HCEC 1CT (cell line): ENCODE measurements at places on chromosomes 7 and 10.

DNA sequence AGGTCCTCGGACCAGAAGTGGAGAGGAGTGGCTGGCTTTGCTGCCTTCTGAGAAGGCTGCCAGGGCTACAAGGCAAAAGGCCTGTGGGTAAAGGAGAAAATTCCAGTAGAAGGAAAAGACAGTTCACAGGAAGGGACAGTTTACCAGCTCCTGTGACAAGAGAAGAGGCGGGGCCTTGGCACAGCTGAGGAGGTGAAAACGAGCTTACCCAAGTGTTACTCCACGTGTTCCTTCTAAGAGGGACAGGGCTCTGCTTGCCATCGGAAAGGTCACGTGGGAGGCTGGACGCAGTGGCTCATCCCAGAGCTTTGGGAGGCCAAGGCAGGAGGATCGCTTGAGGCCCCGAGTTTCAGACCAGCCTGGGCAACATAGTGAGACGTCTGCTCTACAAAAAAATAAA lies 129.4 kb upstream of the ZNF746 start:
- DNase-seq: no peak

DNA sequence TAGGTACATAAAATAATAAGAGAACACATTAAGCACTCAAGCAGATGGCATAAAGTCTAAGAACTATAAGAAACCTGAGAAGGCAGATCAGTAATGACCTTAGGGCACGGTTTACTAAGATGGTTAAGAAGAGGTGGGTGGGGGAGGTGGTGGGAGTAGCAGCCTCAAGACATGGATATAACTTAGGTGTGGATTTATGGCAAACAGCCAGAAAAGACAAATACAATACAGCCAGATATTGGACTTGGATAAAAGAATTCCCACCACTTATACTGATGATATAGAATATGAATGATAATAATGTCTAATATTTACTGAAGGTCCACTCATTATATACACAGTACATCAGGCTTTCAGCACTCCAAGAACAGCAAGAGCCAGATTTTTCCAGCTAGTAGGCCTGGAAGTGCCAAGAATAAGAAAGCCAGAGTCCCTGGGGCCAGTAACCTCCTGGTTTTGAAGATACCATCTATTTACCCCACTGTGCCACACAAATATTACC lies 11.9 kb downstream of the DPY19L1 start:
- DNase-seq: no peak

DNA sequence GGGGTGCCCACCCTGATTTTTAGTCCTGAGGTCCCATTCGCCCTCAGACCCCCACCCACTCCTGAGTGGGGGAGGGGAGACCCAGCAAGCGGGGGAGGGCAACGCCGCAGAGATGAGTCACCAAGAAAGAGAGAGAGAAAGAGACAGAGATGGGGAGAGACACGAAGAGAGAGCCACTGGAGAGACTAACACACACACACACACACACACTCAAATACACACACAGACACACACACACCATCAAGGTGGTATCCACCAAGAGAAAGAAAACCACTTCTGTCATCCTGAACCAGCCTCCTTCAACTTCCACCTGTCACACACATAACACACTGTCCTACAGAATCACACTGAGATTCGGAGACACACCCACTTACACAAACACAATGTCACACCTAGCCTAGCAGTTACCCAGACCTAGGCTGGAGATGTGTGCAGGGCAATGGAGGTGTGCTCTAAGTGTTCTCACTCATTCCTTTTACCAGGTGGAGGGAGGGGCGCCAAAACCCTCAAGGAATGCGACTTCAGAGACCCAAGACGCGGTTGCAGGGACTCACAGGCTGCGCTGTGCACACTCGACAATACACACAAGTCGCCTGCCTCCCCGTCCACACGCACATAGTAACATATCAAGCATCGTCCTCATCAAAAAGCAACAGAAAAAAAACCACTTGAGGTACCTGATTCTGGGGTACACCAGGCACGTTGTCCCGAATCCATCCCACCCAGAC lies 3.9 kb upstream of the VGF start:
- no peak for DNase-seq

DNA sequence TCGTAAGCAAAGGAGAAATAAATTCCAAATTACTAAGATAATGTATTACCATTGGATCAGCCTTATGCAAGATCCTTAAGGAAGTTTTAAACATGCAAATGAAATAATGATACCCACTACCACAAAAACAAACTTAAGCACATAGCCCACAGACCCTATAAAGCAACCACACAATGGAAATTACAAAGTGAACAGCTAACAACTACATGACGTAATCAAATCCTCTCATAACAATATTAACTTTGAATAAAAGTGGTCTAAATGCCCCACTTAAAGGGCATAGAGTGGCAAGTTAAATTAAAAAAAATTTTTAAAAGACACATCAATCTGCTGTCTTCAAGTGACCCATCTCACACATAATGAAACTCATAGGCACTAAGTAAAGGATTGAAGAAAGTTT lies 397.3 kb upstream of the SEMA3A start:
- no peak for DNase-seq

- DNase-seq: peak; percentile 37
These were observed 732 bp downstream of the FAM53B start for GRCh38 chr10:124743191-124744101.

DNA sequence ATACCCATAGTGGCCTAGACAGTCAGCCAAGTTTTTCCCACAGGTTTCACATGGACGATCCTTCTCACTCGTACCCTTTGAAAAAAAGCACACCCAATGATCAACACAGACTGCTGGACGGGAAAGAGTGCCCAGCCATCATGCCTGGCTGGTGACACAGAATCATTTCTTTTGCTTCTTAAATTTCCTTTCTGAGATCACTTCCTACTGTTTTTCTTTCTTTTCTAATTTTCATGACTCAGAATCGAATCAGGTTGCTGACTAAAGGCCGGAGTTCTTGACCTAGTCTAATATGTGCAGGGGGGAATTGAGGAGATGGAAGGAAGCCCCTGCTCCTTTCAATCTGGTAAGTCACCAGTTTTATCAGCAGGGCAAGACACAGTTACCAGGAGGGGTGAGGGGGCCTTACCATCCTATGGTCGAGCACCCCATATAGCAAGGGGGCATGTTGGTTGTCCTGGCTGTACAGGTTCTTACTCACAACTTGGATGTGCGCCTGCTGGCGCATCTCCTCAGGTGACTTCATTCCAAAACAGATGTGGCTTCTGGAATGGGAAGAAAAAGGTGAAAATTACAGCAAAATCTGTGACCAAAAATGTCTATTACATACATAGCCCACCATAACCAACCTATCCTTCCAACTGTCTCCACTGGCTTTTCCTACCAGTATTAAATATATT lies 3.5 kb downstream of the POLR3A start:
- peak; percentile 86 for DNase-seq

- no peak for DNase-seq
These were observed 32.8 kb downstream of the TSPAN12 start for GRCh38 chr7:120825152-120825551.

DNA sequence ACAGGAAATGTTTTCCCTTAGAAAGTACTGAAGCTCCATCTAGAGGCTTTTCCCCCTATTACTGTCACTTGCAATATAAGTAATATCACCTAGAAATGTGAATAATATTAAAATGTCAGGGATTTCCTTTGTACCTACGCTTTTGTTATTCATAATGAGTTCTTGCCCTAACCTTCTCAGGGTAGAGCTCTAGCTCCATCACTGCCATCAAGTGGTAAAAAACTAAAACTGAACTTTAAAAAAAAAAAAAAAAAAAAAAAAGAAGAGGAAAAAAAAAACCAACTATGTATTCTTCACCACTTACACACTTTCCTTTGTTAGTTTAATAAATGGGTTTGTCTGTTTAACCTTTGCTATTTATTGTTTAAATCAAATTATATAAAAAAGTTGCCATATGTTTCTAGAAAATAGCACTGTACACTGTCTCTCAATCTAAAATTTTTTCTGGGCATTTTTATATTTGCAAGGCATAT lies 49.9 kb downstream of the DNAJC1 start:
- DNase-seq: peak; percentile 68

DNA sequence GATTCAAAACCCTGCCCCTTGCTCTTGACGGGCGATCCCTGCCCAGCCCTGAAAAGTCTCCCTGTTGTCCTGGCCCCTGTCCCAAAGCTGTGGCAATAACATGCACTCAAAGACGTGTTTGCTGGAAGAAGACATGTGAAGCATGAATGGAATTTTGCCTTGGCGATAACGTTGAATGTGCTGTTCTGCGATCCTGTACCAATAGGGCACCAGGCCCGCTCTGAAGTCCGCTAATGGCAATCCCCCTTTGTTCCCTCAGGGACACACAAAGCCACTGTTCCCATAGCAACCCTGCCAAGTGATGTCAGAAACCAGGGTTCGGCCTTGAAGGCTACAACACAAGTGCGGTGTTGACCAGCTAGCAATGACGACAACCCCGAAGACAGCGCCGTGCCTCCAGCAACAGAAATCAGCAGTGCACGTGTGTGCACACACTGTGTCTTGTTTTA lies 284.6 kb downstream of the KLF6 start:
- no peak for DNase-seq

DNA sequence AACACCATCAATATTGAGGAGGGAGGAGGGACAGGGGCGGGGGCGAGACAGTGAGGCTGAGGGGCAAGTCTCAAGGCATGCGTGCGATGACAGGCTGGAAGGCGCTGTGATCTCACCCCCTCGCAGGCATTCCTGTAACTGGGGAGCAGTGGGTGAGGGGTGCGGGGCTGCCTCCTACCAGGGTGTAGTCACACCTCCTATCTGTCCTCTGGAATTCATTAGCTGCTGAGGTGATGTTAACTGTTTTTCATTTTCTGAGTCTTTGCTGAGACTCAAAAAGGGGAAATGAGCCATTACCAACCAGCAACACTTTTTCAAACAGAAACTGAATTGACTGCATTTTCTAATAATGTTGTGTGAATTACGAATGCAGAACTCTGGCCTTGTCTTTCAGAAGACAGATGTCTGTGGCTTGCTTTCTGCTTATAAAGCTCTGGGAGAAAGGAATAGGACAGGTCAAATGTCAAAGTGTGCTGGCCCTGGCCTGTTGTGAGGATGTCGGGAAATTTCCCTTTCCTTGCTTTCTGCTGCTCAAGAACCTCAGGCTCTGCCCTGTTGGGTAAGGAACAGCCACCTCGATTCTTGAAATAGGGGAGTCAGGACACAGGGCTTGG lies 23.7 kb upstream of the CDH23 start:
- no peak for DNase-seq

GRCh38 chr7:41834805-41835694 lies 132.2 kb upstream of the INHBA start:
- peak; percentile 53 for DNase-seq

DNA sequence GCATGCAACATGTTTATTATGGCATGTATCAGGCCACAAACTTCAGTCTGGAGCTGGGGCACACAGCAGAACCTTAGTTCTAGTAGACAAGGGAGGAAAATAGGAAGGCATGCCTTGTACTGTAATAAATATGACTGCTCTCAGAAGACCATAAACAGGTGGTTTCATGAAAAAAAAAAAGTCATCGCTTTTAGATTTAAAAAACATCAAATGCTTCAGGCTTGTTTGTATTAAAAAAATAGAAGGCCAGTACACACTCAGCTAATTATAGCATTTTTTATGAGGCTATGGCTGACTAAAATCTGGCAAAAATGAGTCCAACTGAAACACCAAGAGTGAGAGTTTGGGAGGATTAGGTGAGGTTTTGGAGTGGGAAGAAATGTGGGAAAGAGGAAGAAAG lies 204.1 kb downstream of the JAZF1 start:
- no peak for DNase-seq

DNA sequence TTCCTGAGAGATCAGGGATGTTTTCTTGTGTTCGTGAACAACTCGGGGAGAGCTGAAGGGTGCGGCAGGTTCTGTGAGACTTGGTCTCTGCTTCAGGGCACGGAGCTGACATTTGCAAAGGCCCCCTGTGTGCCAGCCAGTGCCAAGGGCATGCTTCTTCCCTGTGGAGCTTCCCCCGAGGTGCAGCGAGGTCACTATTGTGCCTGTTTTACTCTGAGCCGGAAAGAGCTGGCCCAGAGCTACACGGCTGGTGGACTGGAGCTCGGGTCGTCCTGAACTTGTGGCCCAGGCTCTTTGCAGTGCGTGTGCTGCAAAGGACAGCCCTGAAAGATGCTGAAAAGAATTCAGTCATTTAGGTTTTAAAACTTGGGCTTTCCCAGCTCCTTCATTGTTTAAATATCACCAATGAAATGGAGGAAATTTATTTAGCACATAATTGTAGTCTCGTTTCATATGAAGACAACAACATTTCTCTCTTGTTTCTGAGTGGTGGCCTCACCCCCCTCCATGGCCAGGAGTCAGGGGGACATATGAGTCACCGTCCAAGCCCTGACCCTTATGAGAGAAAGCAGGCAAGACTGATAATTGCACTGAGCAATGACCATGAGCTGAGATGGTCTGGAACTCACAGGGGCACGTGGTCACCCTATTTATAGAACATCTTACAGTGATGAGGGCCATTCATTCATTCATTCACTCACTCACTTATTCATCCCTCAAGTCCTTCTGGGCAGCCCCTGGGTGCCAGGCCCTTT lies 102.6 kb downstream of the PTPRE start:
- no peak for DNase-seq

DNA sequence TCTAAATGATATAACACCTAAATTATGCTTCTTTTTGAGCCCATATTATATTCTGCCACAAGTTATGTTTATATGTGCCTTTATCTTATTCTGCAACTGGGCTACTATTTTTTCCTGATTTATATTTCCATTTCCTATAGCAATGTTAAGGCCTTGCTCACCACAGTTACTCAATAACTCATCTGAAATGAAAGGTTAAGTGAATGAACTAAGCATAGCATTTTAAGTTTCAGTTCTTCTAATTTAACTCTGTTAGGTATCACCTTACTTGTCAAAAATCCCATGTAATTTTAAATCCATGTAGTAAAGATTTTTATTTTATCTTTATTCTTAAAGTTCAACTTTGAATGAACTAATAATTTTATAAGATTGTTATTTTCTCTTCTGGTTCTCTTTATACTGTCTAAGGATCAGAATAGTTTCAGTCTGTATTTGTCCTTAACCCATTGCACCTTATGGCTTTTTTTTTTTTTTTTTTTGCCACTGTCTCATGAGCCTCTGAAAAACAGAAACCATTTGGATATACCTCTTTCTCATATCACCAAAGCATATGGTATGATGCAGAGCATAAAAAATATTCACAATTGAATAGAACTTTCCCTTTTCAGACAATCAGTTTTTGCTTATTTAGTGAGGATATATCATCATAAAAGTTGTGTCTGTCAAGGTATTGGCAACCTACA lies 301.8 kb upstream of the ZWINT start:
- no peak for DNase-seq

- no peak for DNase-seq
These were observed 132.6 kb downstream of the NRBF2 start for GRCh38 chr10:63265683-63266235.

DNA sequence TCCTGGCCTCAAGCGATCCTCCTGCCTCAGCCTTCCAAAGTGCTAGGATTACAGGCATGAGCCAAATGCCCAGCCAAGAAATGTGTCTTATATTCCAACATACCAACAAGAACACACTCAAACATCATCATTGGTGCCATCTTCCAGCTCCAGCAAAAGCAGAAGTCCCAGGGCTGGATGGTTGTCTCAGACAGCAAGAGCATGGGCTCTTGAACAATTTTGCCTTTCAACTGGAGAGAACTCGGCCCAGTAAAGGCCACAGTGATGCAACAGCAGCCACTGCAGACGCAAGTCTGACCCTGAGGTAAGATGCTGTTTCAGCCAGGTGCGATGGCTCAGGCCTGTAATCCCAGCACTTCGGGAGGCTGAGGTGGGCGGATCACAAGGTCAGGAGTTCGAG lies 52.8 kb upstream of the NFE2L3 start:
- no peak for DNase-seq
